ENCODE measurements at places on chromosomes 2 and 18.

GRCh38 chr18:31679133-31679742 is 5.1 kb downstream of the B4GALT6 start:
- peak; percentile 63 for DNase-seq

GRCh38 chr2:160209516-160209856 is 9.4 kb upstream of the ITGB6 start:
- peak; percentile 52 for DNase-seq

DNA sequence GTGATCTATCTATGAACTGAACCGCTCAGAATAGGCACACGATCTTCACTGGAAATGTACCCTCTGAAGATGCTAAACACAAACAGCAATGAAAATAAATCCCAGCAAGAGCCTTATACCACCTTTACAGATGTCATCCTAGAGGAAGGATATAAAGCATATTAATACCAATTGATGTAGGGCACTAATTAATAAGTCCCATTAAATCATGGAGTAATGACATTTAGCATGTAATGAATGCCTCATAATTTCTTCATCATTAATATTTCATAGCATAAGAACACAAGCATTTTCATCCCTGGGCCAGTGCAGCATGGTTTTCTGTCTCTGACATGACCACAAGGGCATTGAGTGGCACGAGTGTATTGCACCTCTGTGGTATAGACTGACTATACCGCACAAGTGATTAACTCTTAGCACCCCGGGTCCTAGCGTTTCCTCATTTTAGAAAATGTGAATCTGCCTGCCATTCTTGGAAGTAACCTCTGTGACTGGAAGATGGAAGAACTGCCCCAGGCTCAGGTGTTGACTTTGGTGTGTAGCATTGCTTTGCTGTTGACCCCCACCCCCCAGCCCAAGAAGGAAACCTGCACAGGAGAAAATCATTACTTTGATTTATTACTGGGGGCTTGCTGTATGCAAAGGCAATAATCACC is 1.4 kb upstream of the TMEM178A start:
- DNase-seq = no peak

DNA sequence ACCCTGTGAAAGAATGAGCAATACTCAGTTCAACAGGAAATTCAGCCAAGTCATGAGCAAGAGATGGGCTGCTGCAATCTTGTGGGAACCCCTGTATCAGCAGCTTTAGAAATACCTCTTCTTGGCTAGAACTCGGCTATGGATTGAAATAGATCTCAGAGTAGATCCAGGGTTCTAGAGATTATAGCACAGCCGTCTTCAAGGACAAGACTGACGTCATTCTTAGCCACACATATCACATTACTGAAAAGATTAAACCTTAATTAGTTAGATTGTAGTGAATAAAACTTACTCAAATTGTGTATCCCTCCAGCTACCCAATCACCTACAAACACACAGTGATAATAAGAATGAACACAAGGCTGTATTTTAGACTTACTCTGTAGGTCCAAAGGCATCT is 776.4 kb downstream of the EPHA4 start:
- DNase-seq = no peak

DNA sequence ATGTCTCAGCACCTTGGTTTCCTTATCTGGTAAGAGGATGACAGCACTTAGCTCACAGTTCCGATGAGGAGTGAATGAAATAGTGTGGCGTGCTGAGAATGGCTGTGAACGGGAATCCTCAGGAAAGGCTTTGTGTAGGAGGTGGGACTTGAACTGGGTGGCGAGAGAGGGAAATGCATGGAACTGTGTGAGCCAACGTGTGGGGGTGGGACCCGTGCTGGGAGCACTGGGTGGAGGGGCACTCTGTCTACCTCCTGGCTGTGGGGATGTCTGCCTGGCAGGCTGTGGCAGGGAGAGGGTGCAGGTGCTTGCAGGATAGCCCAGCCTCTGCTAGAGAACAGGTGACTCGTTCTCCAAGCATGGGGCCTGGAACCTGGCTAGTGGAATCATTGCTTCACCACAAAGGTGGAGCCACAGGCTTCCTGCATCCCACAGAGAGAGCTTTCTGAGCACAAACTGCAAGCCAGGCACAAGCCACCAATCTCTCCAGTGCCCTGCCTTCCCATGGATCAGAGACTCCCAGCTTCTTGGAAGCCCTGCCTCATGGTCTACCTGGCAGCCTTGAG is 145.2 kb downstream of the CELF4 start:
- DNase-seq = no peak

DNA sequence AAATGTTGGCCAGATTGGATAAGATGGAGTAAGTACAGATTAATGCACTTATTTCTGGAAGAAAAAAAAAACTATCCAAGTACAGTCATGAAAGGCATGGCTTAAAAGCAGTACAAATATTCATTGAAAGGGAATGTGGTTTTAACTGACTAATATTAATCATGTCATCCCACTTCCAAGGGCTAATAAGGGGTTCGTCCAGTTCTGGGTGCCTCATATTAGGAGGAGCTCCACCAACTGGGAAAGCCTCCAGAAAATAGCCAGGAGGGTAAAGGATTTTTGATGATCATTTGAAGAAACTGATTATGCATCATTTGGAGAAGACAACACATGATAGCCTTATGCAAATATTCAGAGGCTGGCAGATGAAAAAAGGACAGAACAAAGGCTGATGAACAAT is 115.2 kb upstream of the ARL5A start:
- DNase-seq = no peak

DNA sequence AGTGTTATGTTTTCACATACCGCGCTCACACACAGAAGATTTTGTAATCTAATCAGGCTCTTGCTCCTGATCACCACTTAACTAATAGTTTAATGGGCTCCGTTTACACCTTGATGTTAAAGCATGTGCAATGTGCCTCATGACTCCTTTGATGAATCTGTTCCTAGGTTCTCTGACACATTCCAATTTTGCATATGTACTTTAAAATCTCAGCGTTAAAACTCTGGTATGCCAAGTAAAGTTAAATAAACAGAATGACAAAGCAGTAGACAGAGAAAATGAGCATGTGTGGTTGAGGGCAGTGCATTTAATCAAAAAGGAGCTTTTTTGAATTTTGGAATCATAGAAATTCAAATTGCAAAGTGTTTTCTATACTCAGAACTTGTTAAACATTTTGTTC is 96.4 kb downstream of the TCF4 start:
- no peak for DNase-seq

- no peak for DNase-seq
Measured at GRCh38 chr18:23793051-23793450, 103.8 kb downstream of the LAMA3 start.

GRCh38 chr2:71927757-71928715 is 219.6 kb downstream of the CYP26B1 start:
- no peak for DNase-seq

GRCh38 chr2:44745922-44746766 is 195.4 kb upstream of the SIX3 start:
- no peak for DNase-seq

GRCh38 chr2:75722687-75723086 is 12.0 kb upstream of the GCFC2 start:
- DNase-seq = no peak

DNA sequence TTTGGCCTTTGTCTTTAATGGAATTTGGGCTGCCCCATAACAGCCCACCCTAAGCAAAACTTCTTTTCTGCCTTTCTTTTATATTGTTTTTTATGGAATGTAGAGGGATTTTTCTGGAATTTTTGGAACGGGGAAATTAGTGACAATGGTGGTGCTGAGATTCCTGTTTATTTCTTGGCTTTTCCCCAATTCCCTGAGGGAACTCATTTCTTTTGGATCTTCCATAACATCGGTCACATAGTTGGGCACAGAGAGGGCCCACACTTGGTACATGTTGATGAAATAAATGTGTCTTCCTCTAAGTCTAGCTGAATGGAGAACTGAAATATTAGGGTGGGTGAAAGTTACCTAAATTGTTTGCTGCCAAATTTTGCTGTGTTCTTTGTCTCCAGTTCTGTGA is 191.6 kb upstream of the TNP1 start:
- DNase-seq = no peak

DNA sequence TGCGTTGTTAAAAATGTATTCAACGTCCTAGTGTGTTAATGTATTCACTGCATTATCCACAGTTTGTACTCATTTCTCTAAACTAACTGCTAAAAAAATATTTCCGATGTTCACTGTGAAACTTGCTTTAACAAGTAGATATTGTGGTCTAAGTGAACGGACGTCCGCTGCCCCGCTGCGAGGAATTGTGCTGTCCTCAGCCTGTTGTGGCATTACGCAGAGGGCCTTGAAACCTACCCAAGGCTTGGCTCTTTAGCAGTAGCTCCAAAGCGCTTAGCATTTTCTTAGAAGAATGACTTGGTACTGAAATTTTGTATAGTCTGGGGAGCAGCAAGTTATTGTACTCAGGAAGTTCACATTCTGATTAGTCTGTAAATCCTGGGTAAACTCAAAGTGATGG is 136.5 kb upstream of the SP5 start:
- no peak for DNase-seq

- no peak for DNase-seq
Measured at GRCh38 chr2:201858281-201859184, 52.2 kb downstream of the CDK15 start.

All from SW 1271 (cell line).